GM23338 (cell line): ENCODE measurements at places on chromosomes 13 and 19. TPM values are rescaled to one million over a fixed set of nuclear protein-coding genes. Genes with fewer than 3 reads are reported as not detected.
A peak's percentile ranks its signal among the peaks of the same experiment; 100 is the strongest.

Gene NANOS3
- not detected in 2 replicates for total RNA-seq

Gene ZNF441
- total RNA-seq = 0.52 and 1.1 TPM in 2 replicates

Gene KIR2DL3
- total RNA-seq = not detected in 2 replicates

DNA sequence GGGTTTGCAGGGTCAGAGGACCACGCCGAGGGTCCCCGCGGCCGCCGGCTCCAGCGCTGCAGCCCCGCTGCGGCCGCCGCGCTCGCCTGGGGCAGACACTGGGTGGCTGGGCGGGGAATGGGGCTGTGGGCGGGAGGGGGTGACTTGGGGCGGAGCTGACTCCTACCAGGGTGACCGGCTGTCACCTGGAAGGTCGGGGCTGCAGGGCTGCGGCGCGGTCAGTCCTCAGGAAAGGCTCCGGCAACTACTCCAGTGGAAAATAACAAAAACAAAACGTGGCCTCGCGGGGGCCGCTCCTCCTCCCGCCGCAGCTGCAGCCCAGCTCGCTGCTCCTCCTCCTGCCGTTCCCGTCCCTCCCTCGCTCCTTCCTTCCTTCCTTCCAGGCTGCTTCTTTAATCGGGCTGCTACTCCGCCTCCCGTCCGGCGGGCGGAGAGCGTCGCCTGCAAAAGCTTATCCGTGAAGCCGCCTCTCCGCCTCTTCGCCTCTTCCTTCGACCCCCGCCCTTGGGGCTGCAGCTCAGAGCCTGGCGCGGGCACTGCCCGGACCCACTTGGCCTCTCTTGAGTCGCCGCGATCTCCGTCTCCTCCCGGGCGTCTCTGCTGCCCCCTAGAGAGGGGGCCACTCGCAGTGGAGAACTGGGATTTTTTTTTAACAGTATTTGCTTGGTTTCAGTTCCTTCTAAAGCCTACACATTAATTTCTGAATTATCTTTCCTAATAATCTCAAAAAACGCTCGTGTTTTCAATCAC is at the start of gene TBC1D4:
TBC1D4 (minus strand) TSS at position 100 of the 750 bp plus-strand sequence. CDS start 402 bp downstream, outside the sequence.
- peaks cover 14% of the 10 kb centered on the region for H3K27me3 ChIP-seq
- peak; percentile 96 for DNase-seq
- no peaks in the 10 kb centered on the region for H3K36me3 ChIP-seq
- H3K27ac ChIP-seq = peak within 1 kb of the TSS; percentile 8
- H3K4me1 ChIP-seq = peaks cover 11% of the 10 kb centered on the region

GRCh38 chr13:21973437-21974125 is 302.7 kb downstream of the FGF9 start:
- H3K36me3 ChIP-seq = no peaks in the 10 kb centered on the region
- no peak overlapping the region for H3K27ac ChIP-seq
- H3K27me3 ChIP-seq = no peaks in the 10 kb centered on the region
- no peaks in the 10 kb centered on the region for H3K4me1 ChIP-seq
- peak; percentile 48 for DNase-seq

- no peaks in the 10 kb centered on the region for H3K36me3 ChIP-seq
- DNase-seq = no peak
- H3K27me3 ChIP-seq = peaks cover 5% of the 10 kb centered on the region; the same call in 1 of the 2 replicates
- H3K4me3 ChIP-seq = no peak overlapping the region
- H3K4me1 ChIP-seq = peaks cover 14% of the 10 kb centered on the region
- no peak overlapping the region for H3K27ac ChIP-seq
These were observed 1.2 kb upstream of the PNMA8A start for GRCh38 chr19:46472592-46472991.

DNA sequence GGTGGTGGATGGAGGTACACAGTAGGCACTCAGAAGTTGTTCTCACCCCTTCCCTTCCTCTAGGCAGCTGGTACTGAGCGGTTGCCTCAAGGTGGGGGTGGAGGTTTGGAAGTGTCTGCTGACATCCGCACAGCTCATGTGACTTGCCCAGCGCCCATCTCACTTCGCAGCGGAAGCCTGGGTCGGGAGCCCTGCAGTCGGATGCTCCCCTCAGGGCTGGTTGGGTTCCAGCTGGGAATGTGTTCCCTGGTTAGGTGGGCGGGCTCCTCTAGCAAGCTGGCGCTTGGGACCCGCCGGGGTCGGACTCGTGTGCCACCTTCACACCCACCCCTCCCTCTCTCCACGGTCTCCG is 10.2 kb downstream of the PPP1R37 start:
- no peaks in the 10 kb centered on the region for H3K36me3 ChIP-seq
- peaks cover 17% of the 10 kb centered on the region; the same call in 1 of the 2 replicates for H3K4me1 ChIP-seq
- H3K27me3 ChIP-seq = no peaks in the 10 kb centered on the region
- H3K27ac ChIP-seq = no peak overlapping the region

GRCh38 chr13:75507027-75508001 is 25.3 kb upstream of the TBC1D4 start:
- no peaks in the 10 kb centered on the region for H3K36me3 ChIP-seq
- no peak for DNase-seq
- H3K4me3 ChIP-seq = no peak overlapping the region
- H3K4me1 ChIP-seq = no peaks in the 10 kb centered on the region
- H3K27ac ChIP-seq = no peak overlapping the region

- no peaks in the 10 kb centered on the region for H3K27me3 ChIP-seq
- no peak overlapping the region for H3K4me3 ChIP-seq
- H3K4me1 ChIP-seq = no peaks in the 10 kb centered on the region
- H3K27ac ChIP-seq = no peak overlapping the region
These were observed 15.4 kb upstream of the ESD start for GRCh38 chr13:46812301-46812797.

DNA sequence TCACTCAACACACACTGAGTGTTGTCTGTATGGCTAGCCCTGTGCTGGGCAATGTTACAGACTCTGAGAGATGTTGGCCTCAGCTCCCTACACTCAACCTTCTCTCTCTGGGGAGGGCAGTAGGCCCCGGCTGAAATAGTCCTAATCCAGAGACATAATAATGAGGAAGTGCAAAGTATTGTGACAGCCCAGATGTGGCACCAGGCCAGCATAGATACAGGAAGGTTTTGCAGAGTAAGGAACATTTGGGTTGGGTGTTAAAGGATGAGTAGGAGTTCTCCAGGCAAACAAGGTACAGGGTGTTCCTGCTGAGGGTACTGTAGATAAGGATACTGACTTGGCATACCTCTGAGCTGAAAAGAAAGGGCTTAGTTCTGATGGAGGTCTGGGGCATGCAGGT is 2.4 kb downstream of the LIN7B start:
- DNase-seq = no peak
- H3K27me3 ChIP-seq = peaks cover 27% of the 10 kb centered on the region
- H3K4me3 ChIP-seq = no peak overlapping the region
- peaks cover 8% of the 10 kb centered on the region for H3K4me1 ChIP-seq
- H3K36me3 ChIP-seq = no peaks in the 10 kb centered on the region

DNA sequence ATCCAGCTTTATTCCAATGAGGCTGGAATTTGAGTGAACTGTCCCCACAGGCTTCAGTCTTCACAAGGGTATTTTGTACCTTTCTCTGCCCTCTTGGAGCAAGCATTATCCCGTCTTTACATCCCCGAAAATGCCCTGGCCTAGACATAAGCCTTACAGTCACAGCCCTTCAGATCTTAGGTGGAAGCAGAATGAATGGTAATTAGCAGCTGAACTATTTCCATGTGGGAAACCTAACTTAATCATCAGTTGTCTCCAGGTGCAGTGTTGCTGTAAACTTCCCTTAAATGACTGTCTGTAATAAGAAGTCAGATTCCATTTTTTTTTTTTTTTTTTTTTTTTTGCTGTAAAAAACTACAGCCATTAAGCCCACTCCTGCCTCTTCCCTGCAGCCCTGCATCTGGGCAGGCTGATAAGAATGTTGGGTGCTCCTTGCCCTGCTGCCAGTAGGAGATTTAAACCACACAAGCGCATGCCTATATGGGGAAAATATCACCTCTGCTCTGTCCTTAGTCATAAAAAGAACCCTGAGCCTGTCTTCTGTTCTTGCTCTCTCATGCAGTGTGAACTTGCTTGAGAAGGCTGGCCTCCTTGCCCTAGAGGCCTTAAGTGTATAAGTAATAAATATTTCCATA is 426.8 kb upstream of the SLITRK5 start:
- H3K27ac ChIP-seq = no peak overlapping the region
- no peak overlapping the region for H3K4me3 ChIP-seq
- DNase-seq = peak; percentile 3

DNA sequence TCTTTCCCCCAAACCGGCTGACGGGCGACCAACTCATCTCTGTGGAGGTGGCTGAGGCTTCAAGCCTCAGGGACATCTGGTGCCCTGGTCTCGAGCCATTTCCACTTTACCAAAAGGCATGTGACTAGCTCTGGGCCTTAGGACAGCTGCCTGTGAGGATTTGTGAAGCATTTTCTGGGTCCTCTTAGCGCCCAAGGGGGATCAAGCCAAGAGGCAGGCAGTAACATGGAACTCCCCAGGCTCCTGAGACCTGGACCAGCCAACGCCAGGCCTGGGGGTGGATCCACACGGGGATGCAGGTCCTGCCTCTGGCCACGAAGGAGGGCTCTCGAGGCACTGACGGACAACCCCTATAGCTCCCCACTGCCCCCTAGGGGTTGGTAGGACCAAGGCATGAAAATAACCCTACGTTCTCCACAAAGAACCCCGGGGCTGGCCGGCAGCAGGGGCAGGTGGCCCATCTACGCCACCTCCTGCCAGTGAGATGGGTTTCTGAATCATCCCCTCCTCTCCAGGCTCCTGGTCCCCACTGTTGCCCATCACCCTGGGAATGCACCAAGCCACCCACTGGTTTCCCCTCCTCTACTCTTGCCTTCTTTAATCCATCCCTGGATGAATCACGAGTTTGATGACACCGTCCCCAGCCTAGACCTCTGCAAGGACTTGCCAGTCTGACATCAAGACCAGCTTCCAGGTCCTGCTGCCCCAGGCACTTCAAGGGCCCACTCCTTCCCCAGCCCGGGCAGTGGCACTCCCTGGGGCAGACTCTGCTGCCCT is 7.0 kb upstream of the MYDGF start:
- H3K36me3 ChIP-seq = peaks cover 3% of the 10 kb centered on the region; the same call in 1 of the 2 replicates
- H3K4me3 ChIP-seq = no peak overlapping the region
- H3K27ac ChIP-seq = peak overlapping the region; percentile 76; the same call in 1 of the 2 replicates
- H3K4me1 ChIP-seq = 0 out of 2 replicates have a peak, but pooled peaks cover 4% of the 10 kb centered on the region
- H3K27me3 ChIP-seq = no peaks in the 10 kb centered on the region
- peak; percentile 96 for DNase-seq

DNA sequence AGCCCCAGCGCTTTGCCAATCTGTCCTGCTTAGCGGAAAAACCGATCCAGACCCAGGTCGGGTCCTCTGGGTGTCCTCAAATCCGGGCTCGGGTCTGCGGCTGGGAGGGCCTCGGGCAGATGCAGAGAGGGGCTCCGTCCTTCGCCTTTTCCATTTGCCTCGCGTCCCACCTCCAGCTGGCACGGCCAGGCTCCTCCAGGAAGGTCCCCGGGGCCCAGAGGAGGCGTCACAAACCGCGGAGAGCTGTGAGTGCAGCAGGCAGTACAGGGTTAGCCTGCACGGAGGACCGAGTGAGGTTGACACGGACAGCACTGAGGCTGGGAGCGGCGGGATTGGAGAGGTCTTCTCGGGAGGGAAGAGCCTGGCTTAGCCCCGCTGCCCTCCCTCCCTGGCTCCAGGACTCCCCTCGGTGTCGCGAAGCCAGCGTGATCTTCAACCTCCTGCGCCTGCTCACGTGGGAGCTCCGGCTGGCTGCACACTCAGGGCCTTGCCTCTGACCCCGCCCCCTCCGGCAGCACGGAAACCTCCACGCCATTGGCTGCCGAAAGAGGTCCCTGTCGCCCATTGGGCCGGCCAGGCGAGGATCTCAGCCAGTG is 2.8 kb upstream of the IFNL2 start:
- DNase-seq = peak; percentile 73
- peak overlapping the region; percentile 52 for H3K4me3 ChIP-seq
- no peak overlapping the region for H3K27ac ChIP-seq
- no peaks in the 10 kb centered on the region for H3K36me3 ChIP-seq
- H3K4me1 ChIP-seq = no peaks in the 10 kb centered on the region; the same call in 1 of the 2 replicates

DNA sequence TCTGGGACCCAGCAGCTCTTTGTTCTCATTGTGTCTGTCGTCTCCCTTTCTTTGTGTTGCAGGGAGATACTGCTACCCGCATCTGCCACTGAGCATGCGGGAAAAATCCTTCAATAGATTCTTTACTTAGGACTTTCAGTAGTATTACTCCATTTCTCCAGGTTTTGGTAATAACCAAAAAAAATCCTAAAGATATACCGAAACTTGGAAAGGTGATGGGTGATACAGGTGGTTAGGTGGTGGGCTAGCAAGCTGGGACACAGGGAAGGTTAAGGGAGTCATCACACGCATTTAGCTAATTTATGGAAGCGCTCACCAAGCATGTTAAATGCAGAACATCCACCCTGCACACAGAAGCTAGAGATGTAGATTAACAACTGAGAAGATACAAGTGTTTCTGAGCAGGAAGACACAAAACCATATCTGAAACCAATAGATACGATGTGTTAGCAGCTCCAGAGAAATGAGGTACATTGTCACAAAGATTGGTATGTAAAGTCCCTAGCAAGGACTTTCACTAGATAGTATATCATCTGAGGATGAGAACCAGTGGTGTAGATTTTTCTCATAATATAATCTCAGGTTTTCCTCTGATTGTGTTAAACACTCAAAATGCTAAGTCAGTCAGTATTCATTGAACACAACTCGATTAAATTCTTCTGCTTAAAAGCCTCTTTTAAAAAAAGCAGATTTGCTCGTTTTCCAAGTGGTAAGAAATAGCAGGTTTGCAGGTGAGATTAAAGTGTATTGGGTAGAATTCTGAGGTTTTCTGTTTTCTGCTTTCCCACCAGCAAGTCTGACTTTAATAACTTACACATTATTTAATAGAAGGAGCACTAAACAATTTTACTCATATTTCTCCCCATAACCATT is 1.2 kb upstream of the SLAIN1 start:
- no peaks in the 10 kb centered on the region for H3K36me3 ChIP-seq
- H3K4me1 ChIP-seq = peaks cover 39% of the 10 kb centered on the region
- DNase-seq = peak; percentile 64
- peak overlapping the region; percentile 58 for H3K4me3 ChIP-seq
- H3K27ac ChIP-seq = peak overlapping the region; percentile 76; the same call in 1 of the 2 replicates
- H3K27me3 ChIP-seq = no peaks in the 10 kb centered on the region; the same call in 1 of the 2 replicates

DNA sequence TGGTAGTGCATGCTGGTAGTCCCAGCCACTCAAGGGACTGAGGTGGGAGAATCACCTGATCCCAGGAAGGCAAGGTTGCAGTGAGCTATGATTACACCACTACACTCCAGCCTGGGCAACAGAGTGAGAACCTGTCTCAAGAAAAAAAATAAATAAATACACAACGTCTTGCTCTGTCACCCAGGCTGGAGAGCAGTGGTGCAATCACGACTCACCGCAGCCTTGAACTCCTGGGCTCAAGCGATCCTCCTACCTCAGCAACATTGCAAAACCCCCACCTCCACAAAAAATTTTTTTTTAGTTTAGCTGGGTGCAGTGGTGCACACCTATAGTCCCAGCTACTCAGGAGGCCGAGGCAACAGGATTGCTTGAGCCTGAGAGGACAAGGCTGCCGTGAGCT is 8.8 kb downstream of the TPM4 start:
- no peaks in the 10 kb centered on the region for H3K27me3 ChIP-seq
- H3K4me3 ChIP-seq = no peak overlapping the region
- peaks cover 81% of the 10 kb centered on the region for H3K36me3 ChIP-seq
- no peak overlapping the region for H3K27ac ChIP-seq
- DNase-seq = no peak

DNA sequence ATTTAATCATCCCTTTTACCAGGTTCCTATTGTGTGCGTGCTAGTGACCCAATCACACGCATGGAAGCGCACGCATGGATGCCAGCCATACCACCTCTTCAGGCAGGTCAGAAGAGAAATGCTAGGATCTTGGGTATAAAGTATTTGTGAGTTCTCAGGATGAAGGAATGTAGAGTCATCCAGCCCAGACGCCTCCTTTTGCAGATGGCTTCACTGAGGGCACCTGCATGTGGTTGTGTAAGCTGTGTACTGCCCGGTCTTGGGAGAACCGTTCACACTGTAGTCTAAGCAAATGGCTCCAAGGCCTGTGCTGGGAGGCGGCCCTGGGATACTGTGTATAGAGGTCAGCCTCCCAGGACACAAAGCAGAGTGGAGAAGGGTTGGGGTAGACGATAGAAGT is 7.5 kb downstream of the ARHGEF7 start:
- H3K27ac ChIP-seq = no peak overlapping the region
- DNase-seq = no peak
- H3K27me3 ChIP-seq = peaks cover 6% of the 10 kb centered on the region
- H3K36me3 ChIP-seq = no peaks in the 10 kb centered on the region
- no peak overlapping the region for H3K4me3 ChIP-seq
